Esophagus muscularis mucosa (tissue), 4 donors: ENCODE measurements at places on chromosomes 3 and 15.

- DNase-seq = no peak
These were observed 248.3 kb downstream of the WDR72 start for GRCh38 chr15:53511175-53511574.

- no peak for DNase-seq
These were observed 119.4 kb downstream of the LIPC start for GRCh38 chr15:58551084-58551763.

DNA sequence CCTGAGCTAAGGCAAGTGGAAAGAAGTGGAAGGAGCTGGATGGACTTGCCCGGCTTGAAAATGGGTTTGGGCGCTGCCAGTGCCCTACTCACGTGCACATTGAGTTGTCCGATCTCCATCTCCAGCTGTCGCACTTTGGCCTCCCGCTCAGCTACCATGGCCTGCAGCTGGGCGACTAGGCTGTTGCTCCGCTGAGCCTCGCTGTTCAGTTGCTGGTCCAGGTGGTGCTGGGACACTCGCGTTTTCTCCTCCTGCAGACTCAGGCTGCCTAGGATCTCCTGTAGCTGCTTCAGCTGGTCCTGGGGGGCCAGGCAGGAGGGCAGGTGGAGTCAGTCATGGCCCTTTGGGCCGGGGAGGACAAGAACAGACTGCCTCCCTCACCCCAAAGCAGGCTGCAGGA is 33.0 kb upstream of the HHATL start:
- no peak for DNase-seq

- DNase-seq = no peak
These were observed 40.8 kb downstream of the PLCH1 start for GRCh38 chr3:155704061-155704460.

- DNase-seq = no peak
These were observed 81.9 kb upstream of the HES1 start for GRCh38 chr3:194054016-194054415.

DNA sequence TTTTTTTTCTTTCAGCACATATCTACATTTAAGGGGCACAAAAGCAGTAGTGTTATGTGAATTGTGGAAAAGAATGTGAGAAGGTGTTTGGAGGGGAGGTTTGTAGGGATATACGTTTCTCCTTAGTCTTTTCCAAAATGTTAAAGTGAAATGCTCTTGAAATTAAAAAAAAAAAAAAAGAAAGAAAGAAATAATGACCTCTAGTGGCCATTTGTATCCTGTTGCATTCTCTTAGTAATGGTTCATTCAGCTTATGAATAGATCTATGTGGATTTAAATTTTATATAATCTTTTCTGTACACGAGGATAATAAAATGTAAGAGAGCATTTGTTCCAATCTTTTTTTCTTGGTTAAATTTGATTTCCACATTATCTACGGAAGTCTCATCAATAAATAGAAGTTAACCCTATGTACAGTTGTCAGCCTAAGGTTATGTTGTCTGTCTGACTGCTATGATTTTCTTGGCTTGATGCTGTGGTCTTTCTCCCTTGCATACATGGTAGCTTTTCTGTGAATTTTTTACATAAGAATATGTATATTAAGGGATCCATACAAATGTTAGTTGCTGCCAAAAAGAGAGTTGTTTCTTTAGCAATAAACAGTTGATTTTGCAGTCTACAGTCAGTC is 1.7 kb downstream of the P2RY13 start:
- DNase-seq = no peak

GRCh38 chr3:71723452-71724170 is 1.6 kb downstream of the EIF4E3 start:
- no peak for DNase-seq

- no peak for DNase-seq
These were observed 9.6 kb downstream of the CHST13 start for GRCh38 chr3:126533506-126533905.

GRCh38 chr15:98668566-98669308 is 20.4 kb downstream of the IGF1R start:
- no peak for DNase-seq

DNA sequence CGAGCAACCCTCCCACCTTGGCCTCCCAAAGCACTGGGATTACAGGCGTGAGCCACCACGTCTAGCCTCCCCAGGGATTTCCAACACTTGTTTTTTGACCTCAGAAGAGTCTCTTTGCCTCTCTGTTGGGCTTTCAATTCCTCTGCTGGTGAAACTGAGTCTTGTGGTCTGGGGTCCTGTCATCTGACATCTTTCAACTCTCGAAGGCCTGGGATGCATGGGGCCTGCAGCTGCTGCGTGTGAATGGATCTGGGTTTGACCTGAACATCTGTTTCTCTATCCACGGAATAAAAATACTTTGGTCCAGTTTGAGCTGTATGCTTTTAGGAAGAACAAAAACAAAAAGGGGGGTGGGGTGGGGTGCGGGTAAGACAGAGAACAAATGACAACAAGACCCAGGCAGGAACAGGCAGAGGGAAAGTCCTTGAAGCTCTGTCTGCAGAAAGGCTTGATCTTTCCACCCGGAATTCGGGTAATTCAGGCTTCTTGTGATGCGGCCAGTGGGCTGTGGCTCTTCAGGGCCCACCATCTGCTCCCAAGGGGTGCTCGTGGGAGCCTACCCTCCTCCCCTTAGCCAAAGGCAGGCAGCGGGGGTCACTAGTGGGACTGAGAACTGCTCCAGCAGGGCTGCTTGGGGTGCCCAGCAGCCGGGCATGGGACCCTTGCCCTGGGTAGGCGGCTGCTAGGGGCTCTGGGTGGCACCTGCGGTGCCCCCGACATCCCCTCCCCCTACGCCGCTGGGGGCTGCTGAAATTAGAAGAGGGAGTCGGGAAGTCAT is 71.5 kb downstream of the SLC12A8 start:
- no peak for DNase-seq

DNA sequence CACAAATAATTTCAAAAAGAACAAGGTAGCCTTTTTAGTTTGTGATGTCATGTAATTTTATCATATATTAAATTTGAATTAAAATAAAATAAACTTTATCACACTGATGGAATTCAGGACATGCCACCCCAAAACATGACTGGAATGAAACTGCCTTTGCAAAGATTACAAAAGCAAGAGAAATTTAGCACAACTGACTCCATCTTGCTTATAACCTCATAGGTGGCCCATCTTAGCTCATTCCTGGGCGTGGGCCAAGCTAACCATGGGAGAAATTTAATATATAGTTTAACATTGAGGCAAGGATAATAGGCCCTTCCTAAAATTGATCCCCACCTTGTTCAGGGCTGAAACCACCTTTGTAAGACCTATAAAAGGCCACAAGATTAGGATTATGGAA is 235.6 kb downstream of the ZNF385D start:
- no peak for DNase-seq

DNA sequence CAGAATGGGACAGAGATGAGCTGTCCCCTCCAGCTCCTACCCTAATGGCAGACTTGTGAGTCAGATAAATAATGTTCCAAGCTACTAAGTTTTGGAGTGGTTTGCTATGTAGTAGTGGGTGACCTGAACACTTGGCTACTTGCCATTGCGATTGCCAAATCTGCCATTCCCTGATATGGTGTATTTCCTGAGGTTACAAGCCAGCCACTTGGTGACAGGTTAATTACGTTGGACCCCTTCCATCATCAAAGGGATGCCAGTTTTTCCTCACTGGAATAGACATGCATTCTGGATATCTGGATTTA is 33.6 kb downstream of the MORF4L1 start:
- DNase-seq = no peak

DNA sequence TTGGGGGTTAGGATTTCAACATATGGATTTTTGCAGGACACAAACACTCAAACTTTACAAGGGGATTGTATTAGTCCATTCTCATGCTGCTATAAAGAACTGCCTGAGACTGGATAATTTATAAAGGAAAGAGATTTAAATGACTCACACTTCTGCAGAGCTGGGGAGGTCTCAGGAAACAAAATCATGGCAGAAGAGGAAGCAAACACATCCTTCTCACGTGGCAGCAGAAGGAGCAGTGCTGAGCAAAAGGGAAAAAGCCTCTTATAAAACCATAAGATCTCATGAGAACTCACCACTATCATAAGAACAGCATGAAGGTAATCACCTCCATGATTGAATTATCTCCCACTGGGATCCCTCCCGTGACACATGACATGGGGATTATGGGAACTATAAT is 1183.1 kb downstream of the ZPLD1 start:
- no peak for DNase-seq

DNA sequence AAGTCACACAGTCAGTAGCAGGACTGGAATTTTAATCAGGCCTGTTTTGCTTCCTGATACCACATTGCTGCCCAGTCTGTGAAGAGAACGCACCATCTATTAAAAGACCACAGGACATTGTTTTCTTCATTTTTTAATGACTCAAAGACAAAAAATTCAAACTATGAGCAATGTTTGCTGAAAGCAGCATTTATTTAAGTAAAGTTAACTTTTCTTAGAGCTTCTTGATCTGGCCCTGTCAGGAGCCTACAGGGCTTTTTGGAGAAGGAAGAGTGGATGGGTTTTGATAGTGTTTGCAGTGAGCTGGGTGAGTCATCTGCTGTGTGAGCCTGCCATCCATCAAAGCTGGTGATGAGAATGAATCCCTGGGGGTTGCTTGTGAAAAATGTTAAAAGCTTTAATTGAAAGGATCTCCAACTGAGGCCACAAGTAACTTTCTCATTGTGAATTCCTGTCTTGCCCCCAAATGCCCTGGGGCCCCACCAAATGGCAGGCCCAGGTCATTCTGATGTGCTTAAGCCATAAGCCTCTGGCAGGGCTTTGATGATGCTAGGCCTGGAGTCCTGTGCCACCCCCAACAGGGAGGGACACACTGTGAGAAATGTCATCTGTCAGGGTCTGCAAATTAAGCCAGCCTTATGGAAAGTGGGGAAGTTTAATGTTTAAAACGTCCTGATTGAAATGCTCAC is 136.2 kb upstream of the PFN2 start:
- DNase-seq = no peak

- no peak for DNase-seq
These were observed 8.2 kb downstream of the NPAP1 start for GRCh38 chr15:24683736-24684135.

DNA sequence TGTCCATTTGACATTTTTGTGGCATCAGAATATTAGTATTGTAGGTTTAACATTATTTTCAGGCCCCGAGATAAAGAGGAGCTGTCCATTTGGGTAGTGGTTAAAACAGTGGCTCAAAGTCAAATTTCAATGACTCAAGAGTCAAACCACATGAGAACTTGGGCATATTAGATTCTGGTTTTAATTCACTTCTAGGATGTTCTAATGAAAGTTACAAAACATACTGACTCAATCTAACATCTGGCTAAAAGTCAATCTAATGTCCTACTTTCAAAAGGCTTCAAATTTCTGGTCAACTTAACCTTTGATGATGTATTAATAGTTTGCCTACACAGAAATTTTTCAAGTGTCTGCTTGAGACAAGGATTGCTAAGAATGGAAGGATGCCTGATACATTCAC is 112.4 kb downstream of the ABI3BP start:
- no peak for DNase-seq

GRCh38 chr3:47133641-47134040 is 30.3 kb downstream of the SETD2 start:
- DNase-seq = no peak

DNA sequence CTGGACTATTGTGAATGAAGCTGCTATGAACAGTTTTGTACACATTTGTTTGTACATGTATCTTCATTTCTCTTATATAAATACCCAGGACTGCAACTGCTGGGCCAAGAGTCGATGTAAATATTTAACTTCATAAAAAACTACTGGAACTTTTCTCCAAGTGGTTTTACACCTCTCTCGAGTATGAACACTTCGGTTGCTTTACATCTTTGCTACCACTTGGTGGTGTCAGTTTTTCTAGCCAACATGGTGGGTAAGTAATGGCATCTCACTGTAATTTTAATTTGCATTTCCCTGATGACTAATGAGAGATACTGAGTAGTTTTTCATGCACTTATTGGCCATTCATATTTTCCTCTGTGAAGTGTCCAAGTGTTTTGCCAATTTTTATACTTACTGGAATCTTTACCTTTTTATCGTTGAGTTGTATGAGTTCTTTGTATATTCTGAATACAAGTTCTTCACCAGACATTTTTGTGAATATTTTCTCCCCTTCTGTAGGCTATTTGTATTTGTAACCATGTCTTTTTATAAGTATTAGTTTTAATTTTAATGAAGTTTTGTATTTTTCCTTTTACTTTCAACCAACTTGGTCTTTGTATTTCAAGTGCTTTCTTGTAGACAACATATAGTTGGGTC is 44.4 kb downstream of the PCOLCE2 start:
- no peak for DNase-seq

DNA sequence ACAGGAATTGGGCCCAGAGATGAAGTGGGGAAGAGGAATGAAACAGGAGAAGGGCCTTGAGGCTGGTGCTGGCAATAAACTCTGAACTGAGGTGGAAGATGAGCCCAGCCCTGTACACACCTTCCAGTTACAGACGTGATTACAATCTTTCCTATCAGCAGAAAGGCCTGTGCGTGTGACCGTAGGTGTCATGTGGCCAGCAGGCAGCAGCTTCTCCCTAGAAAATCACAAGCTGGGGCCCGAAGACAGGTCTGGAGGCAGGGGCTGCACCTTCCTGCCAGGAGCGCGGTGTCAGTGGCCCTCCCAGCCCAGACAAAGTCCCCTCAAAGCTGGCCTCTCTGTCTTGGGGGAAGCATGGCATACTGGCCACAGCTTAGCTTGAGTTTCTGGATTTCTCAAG is 16.7 kb upstream of the PIGZ start:
- DNase-seq = no peak

DNA sequence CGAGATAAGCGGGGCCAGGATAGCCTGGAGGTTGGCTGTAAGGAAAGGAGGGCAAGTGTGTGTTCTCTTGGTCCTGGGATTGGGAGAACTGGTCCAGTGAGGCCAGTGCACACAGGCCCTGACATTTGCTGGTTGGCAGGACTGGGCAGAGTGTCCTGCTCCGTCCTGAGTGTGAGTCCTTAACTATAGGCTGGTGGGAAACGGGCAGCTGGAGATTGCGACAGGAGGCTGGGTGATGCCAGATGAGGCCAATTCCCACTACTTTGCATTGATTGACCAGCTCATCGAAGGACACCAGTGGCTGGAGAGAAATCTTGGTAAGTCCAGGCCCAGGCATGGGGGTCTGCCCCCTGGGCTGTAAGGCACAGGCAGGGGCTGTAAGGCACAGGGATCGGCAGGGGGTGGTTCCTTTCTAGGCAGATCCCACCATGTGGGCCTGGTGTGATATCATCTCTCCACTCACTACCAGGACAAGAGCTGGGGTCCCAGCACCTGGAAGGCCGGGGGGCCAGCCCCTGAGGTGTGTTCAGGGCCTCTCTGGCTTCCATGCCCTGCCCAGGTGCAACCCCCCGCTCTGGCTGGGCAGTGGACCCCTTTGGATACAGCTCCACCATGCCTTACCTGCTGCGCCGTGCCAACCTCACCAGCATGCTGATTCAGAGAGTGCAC is 3.2 kb downstream of the MAN2A2 start:
- no peak for DNase-seq

GRCh38 chr3:145182196-145182911 is 978.6 kb downstream of the PLOD2 start:
- no peak for DNase-seq

DNA sequence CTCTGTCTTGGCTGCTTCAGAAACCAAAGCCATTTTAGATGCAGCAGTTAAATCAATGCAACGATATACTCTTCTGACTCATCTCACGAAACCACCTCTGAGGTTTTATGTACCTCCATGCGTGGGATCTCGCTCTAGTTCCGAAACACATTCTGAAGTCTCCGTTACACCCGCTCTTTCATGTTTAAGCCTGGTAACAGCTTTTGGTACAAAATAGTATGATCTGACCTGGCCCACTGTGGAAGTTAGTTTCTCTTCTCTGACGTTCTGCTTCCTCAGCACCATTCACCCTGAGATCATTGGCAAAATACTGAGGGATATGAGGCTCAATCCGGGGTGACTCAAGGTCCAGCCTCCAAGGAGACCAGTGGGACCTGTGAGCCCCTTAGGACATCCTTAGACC is 121.9 kb downstream of the TMEM266 start:
- no peak for DNase-seq
